ENCODE measurements at places on chromosomes 12 and 14.
A peak's percentile ranks its signal among the peaks of the same experiment; 100 is the strongest.

DNA sequence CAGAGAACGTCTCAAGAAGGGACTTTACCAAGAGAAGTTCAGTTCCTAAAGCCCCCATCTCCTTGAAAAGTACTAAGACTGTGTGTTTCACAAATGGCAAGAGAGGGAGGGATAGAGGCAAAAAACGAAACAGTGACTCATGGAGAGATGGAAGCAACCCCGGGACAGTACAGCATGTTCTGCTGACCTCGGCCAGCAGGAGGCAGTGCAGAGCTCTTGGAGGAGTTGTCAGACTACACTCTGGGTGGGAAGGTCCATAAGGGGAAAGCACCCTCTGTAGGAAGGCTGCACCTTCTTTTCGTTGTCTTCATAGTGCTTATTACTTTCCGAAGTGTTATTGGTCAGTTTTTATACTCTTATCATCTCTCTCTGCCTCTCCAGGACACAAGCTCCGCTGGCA lies 525.2 kb upstream of the CCDC196 start:
- no peak for DNase-seq

GRCh38 chr12:53961025-53961761 lies 6.5 kb downstream of the HOXC12 start:
- no peak for DNase-seq

GRCh38 chr14:64089920-64090319 lies 204.3 kb downstream of the ESR2 start:
- DNase-seq = no peak

- DNase-seq = no peak
Measured at GRCh38 chr14:86574778-86575129, 1044.8 kb downstream of the FLRT2 start.

DNA sequence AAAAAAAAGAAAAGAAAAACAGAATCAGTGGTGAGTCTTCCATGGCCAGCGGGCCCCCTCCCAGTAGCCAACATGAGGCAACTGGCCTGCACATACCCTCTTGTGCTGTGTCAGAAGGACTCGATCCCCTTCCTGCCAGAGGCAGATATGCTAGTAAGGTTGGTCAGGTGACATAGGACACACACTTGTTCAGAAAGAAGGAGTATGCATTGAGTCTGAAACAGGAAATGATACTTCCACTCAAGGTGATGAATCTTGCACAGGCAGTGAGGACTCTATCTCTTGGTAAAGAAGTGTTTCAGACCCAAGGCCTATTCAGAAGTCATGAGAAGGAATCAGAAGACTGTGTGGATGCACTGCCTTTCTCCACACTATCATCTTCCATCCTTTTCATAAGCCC lies 269.7 kb upstream of the FAR2 start:
- no peak for DNase-seq

- no peak for DNase-seq
Measured at GRCh38 chr14:23639048-23639890, 3.1 kb downstream of the DHRS2 start.

DNA sequence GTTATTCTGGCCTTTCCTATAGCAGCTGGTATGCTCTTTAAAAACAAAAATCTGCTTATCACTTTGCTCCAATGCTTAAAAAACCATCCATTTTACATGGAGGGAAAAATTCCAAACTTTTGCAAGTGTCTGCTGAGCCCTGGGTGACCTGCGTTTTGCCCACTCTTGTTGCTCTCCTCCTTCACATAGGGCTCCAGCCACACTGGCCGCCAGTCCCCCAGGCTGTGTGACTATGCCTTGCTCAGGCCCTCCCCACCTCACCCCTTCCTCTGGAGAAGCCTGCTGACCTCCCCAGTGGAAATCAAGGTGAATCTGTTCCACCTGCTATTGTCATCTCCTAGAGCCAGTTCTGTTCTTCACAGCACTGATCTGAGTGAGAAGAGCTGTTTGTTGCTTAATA lies 126.9 kb downstream of the SLC25A47 start:
- no peak for DNase-seq

- DNase-seq = no peak
Measured at GRCh38 chr12:118292836-118293235, 79.9 kb downstream of the TAOK3 start.

GRCh38 chr12:98372340-98373024 lies 142.9 kb upstream of the TMPO start:
- DNase-seq = no peak

- no peak for DNase-seq
Measured at GRCh38 chr12:24554612-24555295, 394.1 kb downstream of the BCAT1 start.

- DNase-seq = no peak
Measured at GRCh38 chr12:115210533-115211252, 526.7 kb upstream of the TBX3 start.

DNA sequence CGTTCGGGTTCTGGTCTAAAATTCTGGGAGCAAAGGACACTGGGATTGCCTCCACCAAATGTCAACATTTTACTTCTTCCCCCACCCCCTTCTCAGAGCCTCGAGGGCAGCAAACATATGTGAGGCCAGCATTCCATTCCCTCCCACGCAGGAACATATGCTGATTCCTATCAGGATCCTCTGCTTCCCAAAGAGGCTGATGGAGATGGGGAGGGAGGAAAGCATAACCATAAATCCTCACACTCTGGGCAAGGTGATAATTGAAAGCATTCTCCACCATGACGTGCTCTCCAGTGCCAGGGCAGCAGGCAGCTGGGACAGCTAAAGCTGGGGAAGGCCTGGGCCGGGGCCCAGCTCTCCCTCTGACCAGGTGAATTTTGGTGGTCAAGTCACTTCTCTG lies 395.0 kb downstream of the ZFP36L1 start:
- DNase-seq = peak; percentile 73

DNA sequence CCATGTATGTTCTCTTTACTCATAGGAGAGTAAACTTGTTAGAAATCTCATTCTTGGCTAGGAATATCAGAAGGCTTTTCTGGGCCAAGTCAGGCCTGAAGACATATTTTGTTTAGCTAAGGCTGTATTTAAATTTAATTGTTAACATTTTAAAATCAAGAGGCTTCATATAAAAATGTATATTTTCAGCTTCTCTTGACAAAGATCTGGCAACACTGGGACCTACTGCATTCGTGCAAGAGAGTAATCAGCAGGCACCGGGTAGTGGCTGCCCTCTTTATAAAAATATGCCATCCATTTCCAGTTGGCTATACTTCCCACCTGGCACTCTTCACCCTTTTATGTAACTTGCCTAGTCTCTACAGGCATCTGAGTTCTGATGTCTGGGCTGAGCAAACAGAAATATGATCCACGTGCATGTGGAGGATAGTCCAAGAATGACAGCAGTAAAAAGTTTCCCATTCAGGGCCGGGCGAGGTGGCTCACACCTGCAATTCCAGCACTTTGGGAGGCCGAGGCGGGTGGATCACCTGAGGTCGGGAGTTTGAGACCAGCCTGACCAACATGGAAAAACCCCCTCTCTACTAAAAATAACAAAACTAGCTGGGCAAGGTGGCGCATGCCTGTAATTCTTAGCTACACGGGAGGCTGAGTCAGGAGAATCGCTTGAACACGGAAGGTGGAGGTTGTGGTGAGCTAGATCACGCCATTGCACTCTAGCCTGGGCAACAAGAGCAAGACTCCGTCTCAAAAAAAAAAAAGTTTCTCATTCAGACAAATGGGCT lies 2.0 kb upstream of the SOS2 start:
- DNase-seq = no peak

- DNase-seq = no peak
Measured at GRCh38 chr12:25376985-25377384, 126.3 kb upstream of the KRAS start.

- DNase-seq = no peak
Measured at GRCh38 chr14:61479746-61480502, 158.5 kb downstream of the PRKCH start.

GRCh38 chr12:64221651-64222008 lies 466 bp downstream of the KICS2 start:
- peak; percentile 12 for DNase-seq

DNA sequence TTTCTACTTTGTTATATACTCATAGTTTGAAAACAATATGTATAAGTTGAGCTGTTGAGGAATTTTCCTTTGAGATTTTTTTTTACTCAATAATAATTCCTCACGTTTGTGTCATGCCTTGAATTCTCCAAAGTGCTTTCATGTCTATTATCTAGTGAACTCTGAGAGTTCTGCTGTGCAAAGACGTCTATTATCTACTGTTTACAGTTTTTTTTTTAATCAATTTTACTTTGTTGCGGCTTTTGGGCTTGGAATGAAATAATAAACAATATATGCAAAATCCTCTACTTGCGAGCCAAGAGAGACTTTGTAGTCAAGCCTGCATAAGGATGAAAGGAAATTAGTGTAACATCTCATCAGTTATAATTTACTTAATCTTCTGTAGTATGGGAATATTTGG lies 107.2 kb upstream of the FRMD6 start:
- no peak for DNase-seq

DNA sequence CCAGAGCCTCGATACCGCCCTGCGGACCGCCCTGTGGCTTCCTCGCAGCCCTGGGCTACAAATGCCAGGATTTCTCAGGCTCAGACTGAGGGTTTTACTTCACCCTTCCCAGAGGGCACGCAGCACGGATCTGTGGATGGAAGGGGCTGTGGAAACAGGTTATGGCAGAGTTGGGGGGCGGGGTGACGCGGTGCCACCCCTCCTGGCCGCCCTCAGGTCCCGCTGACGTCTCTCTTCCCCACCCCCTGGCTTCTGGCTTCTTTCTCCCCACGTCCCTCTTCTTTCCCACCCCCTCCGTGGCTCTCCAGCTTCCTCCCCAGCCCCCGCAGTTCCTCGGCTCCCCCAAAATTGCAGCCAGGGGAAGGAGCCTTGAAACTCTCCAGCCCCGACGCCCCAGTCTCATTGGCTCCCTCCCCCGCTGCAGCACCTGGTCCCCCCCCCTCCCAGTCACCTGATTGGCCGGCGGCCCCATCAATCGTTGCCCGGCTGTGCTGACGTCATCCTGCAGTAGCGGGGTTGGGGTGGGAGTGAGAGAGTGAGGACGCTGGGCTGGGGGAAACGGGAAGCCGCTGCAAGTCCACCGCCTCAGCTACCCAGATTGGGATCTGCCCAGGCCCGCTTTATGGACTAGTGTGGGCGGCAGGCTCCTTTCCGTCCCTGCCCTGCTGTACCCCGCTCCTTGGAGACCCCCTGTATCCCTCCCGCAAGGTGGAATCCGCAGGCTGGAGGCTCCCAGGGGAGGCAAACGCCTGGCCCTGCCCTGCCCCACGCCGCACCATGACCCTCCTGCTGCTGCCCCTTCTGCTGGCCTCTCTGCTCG lies at the start of gene CLSTN3:
Gene CLSTN3, plus strand, starts transcription at position 500 of the 820 bp plus-strand sequence. Its CDS starts 278 bp downstream, at position 778.
- DNase-seq = no peak

DNA sequence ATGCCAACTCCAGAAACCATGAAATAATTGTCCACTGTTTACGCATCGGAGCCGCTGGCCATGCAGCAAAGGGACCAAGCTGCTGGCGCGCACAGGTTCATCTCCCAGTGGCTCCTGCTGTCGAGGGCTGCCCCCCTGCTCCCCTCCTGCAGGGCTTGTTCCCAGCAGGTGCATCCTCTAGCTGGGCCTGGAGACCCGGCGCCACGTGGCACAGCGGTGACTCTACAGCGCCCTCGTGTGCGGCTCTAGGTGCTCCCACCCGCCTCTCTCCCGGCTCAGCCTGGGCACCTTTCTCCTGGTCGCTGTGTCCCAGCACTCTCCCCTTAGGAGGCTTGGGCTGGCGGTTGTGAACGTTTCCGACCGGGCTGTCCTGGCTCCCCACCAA lies 37.5 kb upstream of the INF2 start:
- DNase-seq = no peak

GRCh38 chr12:72493407-72493806 lies 221.2 kb downstream of the TRHDE start:
- no peak for DNase-seq

DNA sequence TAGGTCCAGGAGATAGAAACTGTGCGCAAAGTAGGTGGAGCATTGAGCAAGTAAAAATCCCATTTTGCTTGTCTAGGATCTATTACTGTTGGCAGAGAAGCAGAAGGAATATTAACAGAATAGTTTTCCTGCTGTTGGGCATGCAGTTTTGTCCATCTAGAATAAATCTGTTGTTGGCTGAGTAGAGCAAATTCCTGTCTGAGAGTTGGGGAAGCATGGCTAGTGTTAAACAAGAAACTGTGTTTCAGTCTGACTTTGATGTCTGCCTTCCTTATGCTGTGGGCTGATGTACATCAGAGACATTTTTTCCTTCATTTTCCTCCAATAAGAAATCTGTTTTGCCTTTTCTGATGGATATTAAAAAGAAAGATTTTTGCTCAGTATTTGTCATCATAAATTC lies 98.2 kb downstream of the RAD52 start:
- DNase-seq = no peak

DNA sequence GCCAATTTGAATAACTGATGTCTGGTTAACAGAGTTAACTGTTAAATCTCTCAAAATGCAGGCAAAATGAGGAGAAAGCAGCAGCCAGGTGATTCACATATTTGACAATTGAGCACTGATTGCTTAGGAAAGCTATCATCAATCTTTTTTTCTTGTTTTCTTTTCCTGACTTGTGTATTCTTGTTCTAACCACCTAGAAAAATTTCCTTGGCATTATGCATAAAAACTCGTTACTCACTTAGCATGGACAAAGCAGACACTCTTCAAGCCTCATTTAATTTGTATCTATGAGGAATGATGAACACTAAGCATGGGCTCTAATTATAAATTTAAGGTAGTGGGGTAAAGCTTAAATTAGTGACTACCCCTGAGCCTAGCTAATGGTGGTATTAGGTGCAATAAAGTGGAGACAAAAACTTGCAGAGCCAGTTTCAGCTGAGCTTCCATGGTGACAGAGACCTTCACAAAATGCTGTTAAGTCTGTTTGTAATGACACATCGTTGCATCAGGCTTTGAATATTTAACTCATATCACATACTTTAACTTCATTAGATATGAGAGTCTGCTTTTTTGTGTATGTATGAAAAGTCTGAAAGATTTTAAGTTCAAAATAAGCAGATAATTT lies 52.0 kb downstream of the RASSF9 start:
- no peak for DNase-seq

- DNase-seq = no peak
Measured at GRCh38 chr12:118922405-118922804, 58.9 kb upstream of the SRRM4 start.

GRCh38 chr12:54185919-54186318 lies 2.9 kb downstream of the SMUG1 start:
- DNase-seq = no peak

GRCh38 chr12:41552588-41552987 lies 364.5 kb downstream of the PDZRN4 start:
- no peak for DNase-seq

DNA sequence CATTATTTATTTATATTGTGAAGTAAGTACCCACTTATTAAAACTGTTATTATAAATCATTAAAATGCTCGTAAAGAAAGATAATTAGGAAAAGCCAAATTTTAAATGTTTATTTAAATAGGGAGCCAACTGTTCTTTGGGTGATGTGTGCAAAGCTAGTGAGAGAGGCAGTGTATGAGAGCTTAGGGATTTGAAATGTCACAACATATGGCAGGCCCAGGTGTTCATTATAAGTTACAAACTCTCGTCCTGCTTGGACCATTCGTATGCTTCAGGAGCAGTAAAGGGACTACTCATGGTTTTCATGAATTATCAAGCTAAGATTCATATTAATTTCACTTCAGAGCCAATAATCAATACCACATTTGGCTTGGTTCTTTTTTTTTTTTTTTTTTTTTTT lies 154.5 kb downstream of the TGFB3 start:
- DNase-seq = no peak

GRCh38 chr12:53972152-53972702 lies 699 bp upstream of the HOXC11 start:
- no peak for DNase-seq

- no peak for DNase-seq
Measured at GRCh38 chr12:26651566-26652188, 181.3 kb downstream of the ITPR2 start.

GRCh38 chr12:93358821-93359220 lies 18.9 kb upstream of the NUDT4 start:
- no peak for DNase-seq
